Muscle of back (tissue), 13 donors: ENCODE measurements at places on chromosomes 11 and 22. TPM values are rescaled to one million over a fixed set of nuclear protein-coding genes. Genes with fewer than 3 reads are reported as not detected.
A peak's percentile ranks its signal among the peaks of the same experiment; 100 is the strongest.

GRCh38 chr11:118918686-118919280, 6.9 kb downstream of the BCL9L start:
- DNase-seq: no peak

DNA sequence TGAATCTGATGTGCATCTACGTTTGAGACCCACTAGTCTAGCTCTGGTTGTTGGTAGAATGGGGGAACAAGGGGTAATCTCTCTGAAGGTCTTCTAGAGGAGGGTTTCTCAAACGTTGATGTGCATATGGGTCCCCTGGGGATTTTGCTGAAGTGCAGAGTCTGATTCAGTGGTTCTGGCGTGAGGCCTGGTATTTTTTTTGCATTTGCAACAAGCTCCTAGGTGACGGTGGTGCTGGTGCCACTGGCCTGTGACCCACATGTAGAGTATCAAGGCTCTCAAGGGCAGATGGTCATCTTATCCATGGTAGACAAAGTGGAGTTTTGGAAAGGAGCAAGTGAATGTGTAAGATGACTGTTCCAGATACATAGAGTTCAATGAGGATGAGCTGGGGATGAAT, 97.1 kb downstream of the CEP164 start:
- no peak for DNase-seq

DNA sequence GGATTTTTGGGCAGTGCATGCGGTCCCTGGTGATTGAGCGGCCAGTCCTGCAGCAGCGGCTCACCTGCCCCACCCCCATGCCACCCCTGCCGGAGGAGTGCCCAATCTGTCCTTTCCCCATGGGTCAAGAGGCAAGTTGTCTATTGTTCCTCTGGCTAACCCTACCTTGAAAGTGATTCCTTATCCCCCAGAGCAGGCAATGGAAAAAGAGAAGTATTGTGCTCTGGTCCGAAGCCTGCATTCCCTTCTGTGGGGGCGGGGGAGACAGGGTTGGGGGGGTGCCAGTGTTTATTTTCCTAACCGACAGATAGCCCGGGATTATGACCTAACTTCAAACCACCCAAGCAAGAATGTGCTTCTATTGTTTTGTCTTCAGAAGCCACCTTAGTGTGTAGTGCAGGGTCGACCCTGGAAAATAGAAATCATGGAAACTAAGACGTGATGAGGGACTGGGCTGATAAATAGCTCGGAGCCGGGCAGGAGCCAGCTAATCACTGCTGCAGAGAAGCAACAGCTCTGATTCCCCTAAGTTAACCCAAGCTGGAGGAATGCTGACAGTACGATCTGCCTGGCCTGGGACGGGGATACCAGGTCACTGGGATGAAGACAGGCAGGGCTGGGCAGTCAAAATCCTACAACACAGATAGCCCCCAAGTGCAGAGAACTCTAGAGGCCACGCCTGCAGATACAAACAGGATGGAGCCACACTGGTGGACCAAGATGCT, 38.7 kb upstream of the ATXN10 start:
- DNase-seq: peak; percentile 25

- DNase-seq: no peak
Observed at GRCh38 chr11:129855086-129855485, 39.4 kb downstream of the TMEM45B start.

DNA sequence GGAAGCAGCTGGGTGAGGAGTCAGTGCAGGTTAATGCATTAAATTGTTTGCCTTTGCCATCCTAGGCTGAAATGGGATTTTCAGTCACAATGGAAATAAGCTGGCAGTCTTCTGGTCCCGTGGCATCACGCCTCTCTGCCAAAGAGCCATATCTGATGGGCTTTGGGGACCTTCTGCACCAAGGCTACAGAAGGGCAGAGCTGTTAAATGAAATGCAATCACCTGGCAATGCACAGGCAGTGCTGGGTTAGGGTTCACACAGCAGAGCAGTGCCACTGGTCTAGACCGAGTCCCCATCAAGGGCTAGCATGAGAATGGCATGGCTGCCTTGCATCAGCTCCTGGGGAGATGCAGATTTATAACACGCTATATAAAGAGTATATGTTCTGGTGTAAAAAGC, 749.2 kb downstream of the NTM start:
- no peak for DNase-seq

- no peak for DNase-seq
Observed at GRCh38 chr11:128734103-128734831, 40.4 kb downstream of the FLI1 start.

DNA sequence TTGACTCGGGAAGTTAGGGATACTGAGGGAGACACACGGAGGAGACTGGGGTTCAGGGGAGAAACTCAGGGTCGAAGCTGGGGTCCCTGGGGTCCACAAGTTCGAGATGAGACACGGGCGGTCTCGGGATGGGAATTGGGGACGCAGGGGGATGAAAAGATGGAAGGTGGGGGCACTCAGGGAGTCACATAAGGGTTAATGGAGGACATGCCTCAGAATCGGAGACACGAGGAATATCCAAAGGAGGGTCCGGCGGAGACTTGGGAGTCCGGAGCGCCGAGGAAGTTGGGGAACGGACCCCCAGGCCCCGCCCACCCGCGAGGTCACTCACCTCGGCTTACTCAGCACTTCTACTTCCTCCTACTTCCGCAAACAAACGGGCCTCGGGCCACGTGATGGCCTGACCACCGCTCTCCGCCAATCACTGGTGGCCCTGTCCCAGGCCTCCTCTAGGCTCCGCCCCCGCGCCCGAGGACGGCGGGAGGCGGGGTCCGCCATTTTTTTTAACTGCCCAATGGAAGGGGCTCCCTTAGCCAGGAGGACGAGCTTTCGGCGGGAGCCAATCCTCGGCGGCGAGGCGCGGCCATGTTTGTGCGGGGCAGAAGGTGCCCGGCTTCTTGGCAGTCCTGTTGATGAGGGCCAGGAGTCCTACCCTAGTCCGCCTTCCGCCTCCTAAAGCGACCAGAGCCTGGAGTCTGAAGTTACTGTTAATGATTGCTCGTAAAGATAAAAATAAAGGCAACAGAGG, at the start of gene PLA2G6:
Gene PLA2G6 (minus strand): TSS at position 378 of the 748 bp plus-strand sequence. CDS start 12,404 bp downstream, outside the sequence.
- peak; percentile 99 for DNase-seq

DDI1 gene
- polyA plus RNA-seq: not detected

CEP164 gene
- 14.0 TPM for polyA plus RNA-seq

MAPK8IP2 gene
- polyA plus RNA-seq: 0.37 TPM

GRCh38 chr11:57276169-57276970, 39.3 kb upstream of the APLNR start:
- no peak for DNase-seq

CCDC73 gene
- not detected for polyA plus RNA-seq

DNA sequence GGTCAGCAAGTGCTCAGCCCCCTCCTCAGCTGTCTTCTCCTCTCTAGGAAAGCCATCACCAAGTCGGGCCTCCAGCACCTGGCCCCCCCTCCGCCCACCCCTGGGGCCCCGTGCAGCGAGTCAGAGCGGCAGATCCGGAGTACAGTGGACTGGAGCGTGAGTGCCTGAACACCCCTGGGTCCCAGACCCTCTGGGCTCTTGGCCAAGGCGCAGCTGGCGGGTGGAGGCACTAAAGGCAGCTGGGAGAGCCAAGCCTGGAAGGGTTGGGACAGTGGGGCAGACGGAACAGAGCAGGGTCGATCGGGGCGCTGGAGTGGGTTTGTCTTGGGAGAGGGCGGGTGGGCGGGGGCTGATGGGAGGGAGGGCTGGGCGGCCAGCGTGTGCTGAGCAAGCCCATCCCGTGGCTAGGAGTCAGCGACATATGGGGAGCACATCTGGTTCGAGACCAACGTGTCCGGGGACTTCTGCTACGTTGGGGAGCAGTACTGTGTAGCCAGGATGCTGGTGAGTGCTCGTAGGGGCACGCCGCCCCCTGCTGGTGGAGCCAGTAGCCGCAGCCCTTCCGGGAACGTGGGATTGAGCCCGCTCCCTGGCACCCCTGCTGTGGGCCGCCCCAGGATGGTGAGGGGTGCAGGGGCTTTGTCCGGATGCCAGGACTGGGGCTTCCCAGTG, 14.1 kb upstream of the MDK start:
- no peak for DNase-seq

DNA sequence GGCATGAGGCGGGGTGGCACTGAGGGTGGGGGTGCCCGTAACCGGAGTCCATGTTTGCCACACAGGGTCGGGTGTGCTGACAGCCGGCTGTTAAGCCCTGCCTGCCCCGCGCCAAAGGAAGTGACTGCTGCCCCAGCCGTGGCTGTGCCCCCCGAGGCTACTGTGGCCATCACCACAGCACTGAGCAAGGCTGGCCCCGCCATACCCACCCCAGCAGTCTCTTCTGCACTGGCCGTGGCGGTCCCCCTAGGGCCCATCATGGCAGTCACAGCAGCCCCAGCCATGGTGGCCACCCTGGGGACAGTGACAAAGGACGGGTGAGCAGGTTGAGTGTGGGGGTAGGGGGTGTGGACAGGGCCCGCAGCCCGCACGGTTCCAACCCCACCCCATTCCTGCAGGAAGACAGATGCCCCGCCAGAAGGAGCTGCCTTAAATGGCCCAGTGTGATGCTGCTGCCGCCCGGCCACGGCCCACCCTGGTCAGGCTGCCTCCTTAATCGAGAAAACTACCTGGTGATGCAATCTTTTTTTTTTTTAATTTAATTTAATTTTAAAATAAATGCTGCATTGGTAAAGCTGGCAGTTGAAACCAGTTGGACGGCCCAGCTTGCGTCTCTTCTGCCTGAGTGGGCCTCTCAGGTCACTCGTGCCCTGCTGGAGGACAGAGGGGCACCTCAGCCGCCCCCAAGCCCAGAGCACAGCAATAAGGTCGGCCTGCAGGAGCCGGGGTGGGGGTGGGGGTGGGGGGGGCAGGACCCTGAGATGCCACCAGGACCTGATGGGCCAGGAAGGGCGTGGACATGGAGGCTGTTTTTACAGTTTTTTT, 30.8 kb downstream of the SBF1 start:
- DNase-seq: no peak

- no peak for DNase-seq
Observed at GRCh38 chr22:19199479-19199878, 20.9 kb upstream of the SLC25A1 start.

RIMBP3B gene
- polyA plus RNA-seq: not detected

SHANK3 gene
- 14.9 TPM for polyA plus RNA-seq

F2 gene
- polyA plus RNA-seq: not detected

PPME1 gene
- polyA plus RNA-seq: 37.7 TPM

DNA sequence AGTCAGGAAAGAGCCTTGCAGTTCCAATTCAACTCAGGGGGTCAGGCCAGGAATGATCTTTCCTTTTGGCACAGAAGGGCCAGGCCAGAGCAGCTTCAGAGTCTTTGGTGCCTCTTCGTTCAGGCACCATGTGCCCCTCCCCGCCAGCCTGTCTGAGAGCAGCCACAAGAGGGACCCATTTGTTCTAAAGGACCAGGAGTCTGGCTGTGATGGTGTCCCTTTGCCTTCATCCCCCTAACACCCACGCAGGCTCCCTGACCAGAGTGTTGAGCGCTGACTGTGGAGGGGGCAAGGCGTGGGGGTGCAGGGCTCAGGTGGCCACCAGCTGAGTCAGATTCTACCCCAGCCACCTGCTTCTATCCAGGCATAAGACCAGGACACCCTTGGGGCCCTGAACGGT, 156.4 kb downstream of the TTC17 start:
- DNase-seq: no peak

- DNase-seq: no peak
Observed at GRCh38 chr11:17827006-17827405, 92.4 kb downstream of the KCNC1 start.

GRCh38 chr11:45355706-45356041, 69.5 kb upstream of the SYT13 start:
- no peak for DNase-seq

- DNase-seq: no peak
Observed at GRCh38 chr11:68960294-68961071, 20.3 kb downstream of the MRGPRD start.

GRCh38 chr11:71542879-71543777, 5.1 kb upstream of the KRTAP5-9 start:
- no peak for DNase-seq

DNA sequence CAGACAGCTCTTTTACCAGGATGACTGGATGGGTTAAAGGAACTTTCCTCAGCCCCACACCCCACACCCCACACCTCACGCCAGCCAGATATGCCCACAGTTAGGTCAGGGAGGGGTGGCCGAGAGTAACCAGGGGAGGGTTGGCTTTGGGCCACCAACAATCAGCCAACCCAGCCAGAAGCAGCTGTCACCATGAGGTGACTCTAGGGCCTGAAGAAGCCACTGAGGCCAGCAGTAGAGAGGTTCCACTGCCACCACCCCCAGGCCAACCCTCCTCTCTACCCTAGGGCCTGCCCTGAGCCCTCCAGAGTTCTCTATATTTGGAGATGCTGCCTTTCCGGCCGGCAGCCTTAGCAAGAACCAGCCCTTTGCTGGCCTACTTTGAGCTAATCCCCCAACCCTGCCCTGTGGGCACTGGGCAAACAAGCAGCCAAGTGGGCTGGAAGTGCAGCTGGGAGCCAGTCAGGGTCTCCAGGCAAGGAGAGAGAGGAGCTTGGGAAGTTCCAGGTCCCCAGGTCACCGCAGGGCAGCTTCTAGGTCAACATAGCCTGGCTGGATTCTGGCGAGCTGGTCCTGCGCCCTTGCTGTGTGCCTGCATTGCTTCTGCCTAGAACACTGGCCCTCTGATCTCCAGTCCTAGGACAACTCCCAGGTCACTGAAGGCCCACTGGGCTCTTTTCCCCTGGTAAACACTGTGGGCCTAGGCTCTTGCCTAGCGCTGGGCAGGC, 12.0 kb upstream of the SYT8 start:
- no peak for DNase-seq

CRYBB2 gene
- polyA plus RNA-seq: 0.58 TPM

DNA sequence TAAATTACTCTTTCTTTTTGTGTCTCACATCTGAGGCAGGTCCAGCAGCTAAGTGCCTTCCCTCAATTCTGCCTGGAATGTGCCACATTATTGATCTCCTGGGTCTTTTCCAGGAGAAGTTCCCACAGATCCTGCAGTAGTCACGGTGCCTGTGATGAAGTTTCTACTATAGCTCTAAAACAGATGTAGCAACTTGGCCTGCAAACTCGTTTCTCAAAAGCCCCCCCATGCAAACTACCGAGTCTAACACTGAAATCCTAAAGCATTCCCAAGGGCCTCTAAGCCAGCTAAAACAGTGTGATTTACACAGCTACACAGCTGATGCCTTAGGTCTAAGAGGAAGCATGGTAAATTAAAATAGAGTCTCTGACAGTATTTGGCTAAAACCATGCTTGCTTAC, 54.3 kb downstream of the DDI1 start:
- DNase-seq: peak; percentile 64

- no peak for DNase-seq
Observed at GRCh38 chr11:92811341-92811740, 158.1 kb upstream of the MTNR1B start.

UBQLNL gene
- polyA plus RNA-seq: 0.24 TPM
